ENCODE measurements at places on chromosomes 7 and 10. TPM values are rescaled to one million over a fixed set of nuclear protein-coding genes. Genes with fewer than 3 reads are reported as not detected.

CLDN4 gene
- 15.8 TPM for total RNA-seq

RARRES2 gene
- total RNA-seq: 66.2 TPM

CPA1 gene
- total RNA-seq: 0.66 TPM

CCDC172 gene
- not detected for total RNA-seq

COL28A1 gene
- total RNA-seq: 5.5 TPM

FEZF1 gene
- total RNA-seq: 0.27 TPM

CRPPA gene
- total RNA-seq: 9.6 TPM

CTAGE4 gene
- 2.7 TPM for total RNA-seq

FKBP6 gene
- not detected for total RNA-seq

CPA4 gene
- total RNA-seq: 3.6 TPM

TFAM gene
- 38.1 TPM for total RNA-seq

MMP21 gene
- total RNA-seq: 1.2 TPM

ERVW-1 gene
- not detected for total RNA-seq
